ENCODE measurements at places on chromosomes 5 and 9. TPM values are rescaled to one million over a fixed set of nuclear protein-coding genes. Genes with fewer than 3 reads are reported as not detected.

Gene LTC4S
- total RNA-seq, result 9.1 TPM

Gene TMEM174
- not detected for total RNA-seq

Gene PCDHGA4
- total RNA-seq, result 0.92 TPM

Gene ZBTB43
- 4.3 TPM for total RNA-seq

Gene TMEM171
- total RNA-seq, result 2.8 TPM

Gene SNCB
- 0.17 TPM for total RNA-seq

DNA sequence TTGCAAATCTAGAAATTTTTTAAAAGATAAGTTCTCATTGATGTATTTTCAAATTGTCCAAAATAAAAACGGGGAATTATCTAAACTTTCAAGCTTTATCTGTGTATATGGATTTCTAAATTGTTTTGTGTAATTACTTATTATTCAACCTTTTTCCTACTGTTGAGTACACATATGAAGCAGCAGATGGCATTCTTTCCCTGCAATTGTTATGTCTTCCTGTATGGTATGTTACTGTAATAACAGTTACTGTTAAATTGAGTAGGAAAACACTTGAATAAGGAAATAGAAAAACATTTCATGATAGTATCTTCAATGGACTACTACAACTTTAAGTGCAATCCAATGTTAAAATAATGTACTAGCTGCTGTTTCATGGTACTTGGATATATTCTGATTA is 124.8 kb downstream of the RANBP17 start:
- DNase-seq, result peak; percentile 1

GRCh38 chr9:17394881-17395510 is 183.9 kb upstream of the SH3GL2 start:
- DNase-seq, result no peak

- DNase-seq, result no peak
These were observed 76.9 kb upstream of the IFNK start for GRCh38 chr9:27447031-27447683.

GRCh38 chr5:154191467-154192261 is 1.1 kb downstream of the GALNT10 start:
- DNase-seq, result no peak

DNA sequence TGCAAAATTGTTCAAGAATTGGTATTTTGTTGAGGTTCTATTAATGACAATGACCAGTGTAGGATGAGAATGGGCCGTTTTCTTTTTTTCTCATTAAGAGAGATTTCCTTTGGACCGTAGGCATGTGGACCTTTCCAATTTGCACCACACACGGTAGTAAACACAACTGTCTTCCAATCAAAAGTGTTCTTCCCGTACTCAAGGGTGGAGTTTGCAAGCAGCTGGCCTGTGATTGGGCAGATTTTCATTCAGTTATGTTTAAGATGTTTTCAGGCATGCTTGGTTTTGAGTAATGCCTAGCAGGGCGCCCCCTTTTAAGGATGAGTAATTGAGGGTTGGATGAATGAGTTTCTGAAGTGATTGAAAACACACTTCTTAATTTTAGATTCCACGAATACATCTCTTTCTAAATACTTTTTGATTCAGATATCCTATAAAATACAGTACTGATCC is 2.5 kb downstream of the KDM3B start:
- DNase-seq, result peak; percentile 74

DNA sequence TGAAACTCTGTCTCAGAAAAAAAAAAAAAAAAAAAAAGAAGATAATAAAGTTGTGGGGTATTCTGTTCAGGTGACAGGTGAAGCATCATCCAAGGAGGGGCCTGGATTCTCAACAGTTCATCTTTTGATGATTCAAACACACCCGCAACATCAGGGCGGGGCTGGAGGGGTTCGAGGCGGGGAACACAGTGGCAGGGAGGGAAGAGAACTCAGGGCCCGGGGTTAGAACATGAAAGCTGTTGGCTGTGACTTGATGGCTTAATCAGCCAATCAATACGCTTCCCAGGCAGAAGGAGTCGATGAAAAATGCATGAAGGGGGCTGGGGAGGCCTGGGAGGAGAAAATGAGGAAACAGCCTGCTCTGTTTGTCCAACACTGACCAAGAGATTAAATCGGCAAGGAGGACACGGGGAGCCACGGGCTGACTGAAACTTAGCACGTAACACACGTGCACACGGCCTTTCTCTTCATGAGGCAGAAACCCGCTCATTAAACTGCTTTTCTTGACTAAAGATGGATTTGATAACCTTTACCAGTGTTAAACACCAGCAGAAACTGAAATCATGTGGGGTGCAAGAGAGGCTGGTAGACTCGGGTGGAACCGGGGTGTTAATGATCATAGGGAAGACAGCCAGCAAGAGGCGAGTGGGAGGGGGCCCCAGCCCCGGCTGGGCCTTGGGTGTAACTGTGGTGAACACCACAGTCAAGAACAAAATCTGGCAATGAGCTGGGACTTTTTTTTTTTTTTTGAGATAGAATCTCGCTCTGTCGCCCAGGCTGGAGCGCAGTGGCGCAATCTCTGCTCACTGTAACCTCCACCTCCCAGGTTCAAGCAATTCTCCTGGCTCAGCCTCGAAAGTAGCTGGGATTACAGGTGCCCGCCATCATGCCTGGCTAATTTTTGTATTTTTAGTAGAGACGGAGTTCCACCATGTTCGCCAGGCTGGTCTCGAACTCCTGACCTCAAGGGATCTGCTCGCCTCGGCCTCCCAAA is 105.7 kb upstream of the RAPGEF1 start:
- no peak for DNase-seq

DNA sequence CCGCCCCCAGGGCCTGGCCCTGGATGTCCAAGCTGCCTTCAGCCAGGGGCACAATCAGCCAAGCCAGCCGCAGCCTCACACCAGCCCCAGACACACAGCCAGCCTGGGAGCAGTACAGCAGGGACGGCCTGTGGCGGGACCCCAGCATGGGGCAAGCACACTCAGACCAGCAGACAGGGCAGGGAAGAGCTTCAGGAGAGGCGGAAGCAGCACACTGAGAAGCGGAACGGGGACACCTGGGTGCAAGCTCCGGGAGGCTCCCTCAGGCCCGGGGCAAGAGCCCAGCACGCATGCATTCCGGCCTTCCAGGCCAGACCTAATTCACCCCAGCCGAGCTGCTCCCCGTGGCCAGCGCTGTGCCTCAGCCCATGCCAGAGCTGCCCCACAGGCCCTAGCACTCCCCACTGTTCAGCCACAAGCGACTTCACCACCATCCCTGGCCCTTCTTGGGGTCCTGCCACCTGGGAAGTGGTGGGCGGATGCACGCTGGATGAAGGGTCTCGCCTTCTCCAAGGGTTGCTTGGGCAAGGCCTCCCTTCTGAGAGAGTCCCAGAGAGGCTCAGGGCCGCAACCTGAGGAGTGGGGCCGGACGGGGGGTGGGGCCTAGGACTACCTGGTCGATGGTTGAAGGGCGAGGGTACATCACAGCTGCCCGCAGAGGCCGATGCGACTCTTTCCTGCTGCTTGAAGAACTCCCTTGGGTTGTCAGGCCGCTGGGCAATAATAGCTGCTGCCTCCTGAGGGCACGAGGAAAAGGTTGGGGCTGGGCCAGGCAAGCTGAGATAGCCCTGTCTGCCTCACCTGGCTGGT is 13.4 kb downstream of the DBN1 start:
- no peak for DNase-seq

GRCh38 chr5:84796399-84796798 is 411.7 kb upstream of the EDIL3 start:
- no peak for DNase-seq

DNA sequence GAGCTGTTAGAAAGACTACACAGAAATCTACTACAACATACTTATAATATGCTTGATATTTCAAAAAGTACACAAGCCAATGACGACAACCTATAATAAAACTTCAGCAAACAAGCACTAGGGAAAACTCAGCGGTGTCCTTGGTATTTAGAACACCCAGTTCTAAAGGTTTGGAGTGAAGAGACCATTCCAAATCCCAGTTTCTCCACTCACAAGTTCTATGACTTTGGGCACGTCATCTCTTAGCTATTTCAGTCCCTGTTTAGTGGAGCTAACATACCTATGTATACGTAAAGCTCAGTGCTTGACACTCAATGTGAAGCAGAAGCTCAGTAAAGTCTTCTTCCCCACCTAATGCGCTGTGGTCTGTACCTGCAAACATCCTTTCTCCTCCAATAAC is 52.8 kb downstream of the MLLT3 start:
- DNase-seq, result no peak

DNA sequence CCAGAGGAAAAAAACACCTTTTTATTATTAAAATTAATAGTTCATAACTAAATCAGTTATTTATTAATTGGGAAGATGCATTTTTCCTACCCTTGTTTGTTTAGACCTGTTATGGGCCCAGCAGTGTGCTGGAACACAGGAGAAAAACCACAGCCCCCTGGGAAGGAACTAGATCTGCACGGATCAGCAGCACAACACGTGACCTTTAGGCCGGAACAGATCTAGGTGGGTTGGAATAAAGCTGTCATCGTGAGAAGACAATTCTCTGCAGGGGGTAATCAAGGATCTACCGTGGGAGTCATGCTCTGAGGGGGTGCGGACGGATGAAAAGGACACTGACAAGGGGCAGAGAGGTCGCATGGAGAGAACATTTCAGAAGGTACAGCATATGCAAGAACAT is 95.8 kb upstream of the SPATA31C2 start:
- no peak for DNase-seq

GRCh38 chr5:172048539-172049101 is 42.2 kb upstream of the FBXW11 start:
- no peak for DNase-seq

- DNase-seq, result no peak
These were observed 53.4 kb downstream of the DUSP1 start for GRCh38 chr5:172717481-172718195.

GRCh38 chr5:53560028-53560427 is 411 bp upstream of the NDUFS4 start:
- DNase-seq, result no peak

- DNase-seq, result no peak
These were observed 211.2 kb downstream of the RAB3C start for GRCh38 chr5:58793888-58794657.

DNA sequence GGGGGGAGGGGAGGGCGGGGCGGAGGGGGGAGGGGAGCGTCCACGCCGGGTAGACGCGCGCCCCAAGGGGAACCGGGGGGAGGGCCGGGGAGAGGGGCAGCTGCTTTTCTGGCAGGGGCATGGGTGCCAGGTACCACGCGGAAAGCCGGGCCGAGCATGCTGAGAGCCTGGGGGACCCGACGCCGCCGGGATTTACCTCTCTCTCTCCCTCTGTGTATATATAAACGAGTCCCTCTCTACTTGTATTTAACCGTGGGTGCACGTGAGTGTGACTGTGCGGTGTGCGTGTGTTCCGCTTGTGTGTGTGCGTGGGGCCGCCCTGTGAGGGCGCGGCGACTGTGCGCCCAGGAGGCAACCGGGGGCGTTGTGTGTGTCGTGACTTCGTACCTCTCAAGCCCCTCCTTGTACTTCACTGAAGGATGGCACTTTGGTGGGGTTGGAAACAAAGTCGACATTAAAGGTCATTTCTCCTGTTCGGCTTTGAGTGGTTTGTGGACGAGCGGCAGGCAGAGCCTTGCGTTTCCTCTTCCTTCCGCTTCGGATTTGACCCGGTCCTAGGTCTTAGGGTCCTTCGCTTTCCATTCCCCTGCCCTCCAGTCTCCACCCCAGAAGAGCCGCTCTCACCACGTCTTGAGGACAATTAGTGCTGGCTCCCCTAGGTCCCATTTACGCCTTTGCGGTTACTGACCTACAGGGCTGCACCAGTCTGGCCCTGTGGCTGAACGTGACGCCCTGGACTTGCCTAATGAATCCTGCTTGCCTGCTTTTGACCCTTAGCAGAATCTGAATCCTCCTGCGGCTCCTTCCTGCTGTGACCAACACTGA is 36.2 kb upstream of the TTC1 start:
- no peak for DNase-seq

DNA sequence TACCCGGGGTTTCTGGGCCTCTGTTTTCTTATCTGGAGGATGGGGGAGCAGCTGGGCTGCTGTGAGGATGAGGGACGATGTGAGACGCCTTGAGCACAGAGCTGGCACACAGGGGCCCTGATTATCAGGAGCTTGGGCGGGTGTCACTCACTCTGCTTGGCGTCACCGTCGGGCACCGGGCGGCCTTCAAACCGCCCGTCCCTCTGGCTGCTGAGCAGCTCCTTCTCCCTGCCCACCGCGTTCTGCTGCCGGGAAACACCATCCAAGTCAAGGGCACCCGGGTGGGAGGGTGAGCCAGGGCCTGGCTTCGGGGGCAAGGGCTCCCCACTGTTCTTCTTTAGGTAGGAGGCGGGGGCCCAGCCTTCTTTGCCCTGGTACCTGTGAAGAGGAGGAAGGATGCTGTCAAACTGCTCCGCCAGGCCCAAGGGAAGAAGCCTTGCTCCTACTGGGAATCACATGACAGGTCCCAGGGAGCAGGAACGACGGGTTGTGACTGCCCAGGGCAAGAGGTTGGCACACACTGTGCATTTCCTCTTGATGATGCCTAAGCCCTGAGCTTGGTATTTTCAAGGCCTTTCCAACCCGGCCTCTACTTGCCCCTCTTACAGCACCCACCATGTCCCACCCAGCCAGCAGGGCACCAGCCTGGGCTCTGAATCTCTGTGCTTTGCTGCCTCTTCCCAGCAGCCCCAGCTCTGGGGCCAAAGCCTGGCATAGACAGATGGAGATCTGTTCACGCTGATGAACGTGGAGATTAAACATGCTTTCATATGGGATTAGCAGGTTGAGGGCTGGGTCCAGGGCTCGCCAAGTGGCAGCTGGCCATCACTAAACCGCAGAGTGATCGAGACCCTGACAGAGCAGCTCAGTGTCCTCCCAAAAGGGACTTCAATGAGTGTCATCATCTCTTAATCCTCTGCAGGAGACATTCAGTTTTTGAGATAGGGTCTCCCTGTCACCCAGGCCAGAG is 66.9 kb upstream of the UBTD2 start:
- DNase-seq, result no peak

DNA sequence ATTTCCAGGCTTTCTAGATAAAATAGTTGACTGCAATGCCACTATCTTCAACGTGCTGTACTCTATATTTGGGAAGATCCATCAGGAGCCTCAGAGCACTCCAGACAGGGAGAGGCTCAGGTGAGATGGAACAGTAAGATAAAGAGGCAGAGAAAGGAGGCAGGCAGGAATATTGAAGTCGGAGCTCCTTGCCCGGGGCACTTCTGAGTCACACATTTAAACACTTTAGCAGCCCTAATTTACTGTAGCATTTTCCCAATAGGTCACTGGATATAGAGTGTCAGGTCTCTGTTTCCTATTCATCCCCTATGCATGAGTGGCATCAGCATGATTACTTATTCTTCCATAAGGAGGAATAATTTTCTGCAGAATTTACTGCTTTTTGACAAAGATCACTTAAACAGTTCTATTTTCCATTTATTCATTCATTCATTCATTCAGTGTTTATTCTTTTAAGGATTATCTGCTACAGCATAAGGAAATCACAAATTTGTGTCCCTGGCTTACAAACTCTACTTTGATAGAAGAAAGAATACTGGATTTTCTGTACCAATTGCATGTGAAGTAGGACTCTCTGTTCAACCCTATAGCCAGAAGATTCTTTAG is 170.7 kb downstream of the MAPKAP1 start:
- no peak for DNase-seq

GRCh38 chr9:99948896-99949295 is 42.4 kb downstream of the STX17 start:
- no peak for DNase-seq

DNA sequence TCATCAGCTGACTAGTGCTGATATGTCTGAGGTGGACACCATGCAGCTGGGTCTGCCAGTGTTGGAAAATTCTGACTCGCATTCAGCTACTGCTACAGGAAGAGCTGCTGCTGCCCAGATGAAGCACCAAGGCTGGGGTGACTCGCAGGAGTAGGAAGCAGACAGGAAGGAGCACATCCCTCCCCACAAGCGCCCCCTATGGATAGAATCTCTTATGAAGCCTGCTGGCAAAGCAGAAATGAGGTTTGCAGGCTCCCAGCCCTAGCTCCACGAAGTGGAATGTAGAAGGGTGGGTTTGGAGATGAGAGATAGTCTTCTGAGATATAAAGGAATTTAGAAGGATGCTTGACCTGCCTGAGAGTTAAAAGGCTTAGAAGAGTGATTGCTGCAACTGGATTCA is 443.0 kb downstream of the ACTL7B start:
- DNase-seq, result no peak

All from epithelial cell of proximal tubule (primary cell).